ENCODE measurements at places on chromosomes 1 and 21.

GRCh38 chr1:109208394-109208793 lies 5.3 kb upstream of the SARS1 start:
- DNase-seq = no peak

GRCh38 chr1:12438349-12438924 lies 179.6 kb downstream of the DHRS3 start:
- DNase-seq = no peak

DNA sequence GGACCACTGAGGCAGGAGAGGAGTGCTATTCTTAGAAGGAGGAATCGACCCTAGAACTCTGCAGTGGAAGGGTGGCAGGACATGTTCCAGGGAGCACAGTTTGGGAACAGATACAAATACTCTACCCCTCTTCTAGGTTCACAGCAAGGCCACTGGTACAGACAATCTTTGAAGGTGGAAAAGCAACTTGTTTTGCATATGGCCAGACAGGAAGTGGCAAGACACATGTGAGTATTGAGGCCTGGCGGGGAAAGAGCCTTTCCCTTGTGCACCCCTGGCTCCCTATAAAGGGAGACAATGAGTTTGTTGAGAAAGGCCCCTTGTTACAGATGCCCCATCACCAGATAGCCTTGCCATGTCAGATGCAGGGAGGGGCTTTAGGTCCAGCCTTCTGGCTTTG lies 17.8 kb downstream of the KIF2C start:
- no peak for DNase-seq

DNA sequence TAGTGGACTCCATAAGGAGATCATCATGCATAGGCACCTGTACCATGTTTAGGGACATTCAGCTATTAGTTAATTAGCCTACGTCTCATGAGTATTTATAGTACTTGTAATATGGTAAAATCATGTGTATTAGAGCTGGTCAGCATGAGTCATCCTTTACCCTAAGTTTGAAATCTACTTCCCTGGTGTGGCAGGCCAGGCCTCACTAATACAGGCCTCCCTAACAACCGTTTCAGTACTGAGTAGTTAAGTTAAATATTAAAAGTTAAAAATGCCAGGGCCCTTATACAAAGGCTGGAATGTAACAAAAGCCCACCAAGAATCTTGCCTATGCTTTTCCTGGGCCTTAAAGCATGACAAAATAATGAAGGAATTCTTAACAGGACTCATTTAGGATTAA lies 356.3 kb upstream of the DPYD start:
- peak; percentile 61 for DNase-seq

GRCh38 chr21:46202592-46203202 lies 18.4 kb upstream of the SPATC1L start:
- DNase-seq = no peak

DNA sequence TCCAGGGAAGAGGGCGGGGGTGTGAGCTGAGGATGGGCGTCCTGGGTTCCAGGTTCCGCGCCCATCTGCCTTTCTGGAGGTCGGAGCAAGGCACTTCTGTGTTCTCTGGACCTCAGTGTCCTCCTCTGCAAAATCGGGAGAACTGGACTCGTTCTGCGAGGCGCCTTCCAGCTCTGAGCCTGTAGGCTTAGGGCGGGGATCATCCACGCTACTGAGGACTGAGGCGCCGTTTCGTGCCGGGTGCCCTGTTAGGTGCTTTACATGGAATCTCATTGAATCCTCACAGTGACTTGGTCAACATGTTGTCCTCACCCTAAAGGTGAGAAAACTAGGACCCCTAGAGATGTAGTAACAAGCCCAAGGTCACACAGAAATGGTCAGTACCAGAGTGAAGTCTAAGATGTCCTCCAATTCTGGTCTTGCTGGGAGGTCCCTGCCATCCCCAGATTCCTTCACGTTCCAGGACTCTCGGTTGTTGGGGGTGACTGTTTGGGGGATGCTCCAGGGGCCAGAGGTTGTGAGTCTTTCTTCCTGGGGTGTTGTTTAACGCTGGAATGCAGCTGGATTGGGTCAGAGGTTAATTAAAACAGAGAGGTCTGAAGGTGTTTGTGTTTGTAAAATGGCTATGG lies 677 bp downstream of the PRKAA2 start:
- DNase-seq = no peak

GRCh38 chr1:226653311-226653921 lies 85.7 kb downstream of the ITPKB start:
- no peak for DNase-seq

GRCh38 chr1:82520611-82521010 lies 719.9 kb downstream of the ADGRL2 start:
- no peak for DNase-seq

- DNase-seq = no peak
Observed at GRCh38 chr1:14728516-14728915, 130.0 kb downstream of the KAZN start.

- no peak for DNase-seq
Observed at GRCh38 chr1:17333081-17333480, 25.1 kb downstream of the PADI4 start.

DNA sequence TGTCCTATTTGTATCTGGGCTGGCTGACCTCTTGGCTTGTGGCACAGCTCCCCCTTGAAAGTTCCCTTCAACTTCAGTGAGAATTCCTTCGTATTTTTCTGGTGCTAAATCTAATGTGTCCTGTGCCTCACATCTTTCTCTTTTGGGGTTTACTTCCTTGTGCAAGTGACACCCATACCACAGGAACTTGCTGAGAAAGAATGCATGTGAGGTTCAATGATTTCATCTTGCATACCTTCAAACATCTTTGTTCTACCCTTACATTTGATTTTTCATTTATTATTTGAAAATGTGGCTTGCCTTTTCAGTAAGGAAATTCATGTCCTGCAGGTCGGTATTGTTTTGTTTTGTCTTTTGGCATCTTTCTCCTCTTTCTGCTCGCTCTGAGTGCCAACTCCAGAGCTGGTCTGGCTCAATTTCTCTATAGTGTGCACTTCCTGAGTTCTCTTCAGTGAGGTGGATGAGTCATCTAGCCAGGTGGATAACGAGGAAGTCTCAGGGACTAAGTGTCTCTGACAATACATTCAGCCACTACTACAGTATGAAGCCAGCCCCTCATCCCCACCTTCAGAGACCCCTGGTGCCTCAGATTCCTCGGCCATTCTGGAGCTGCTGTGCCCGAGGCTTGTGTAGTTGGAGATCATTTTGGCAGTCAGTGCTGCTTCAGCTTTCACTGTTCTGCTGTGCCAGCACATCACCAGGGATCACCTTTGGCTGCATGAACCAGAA lies 59.5 kb downstream of the RIPK4 start:
- no peak for DNase-seq

- DNase-seq = peak; percentile 46
Observed at GRCh38 chr1:85290826-85291225, 14.4 kb upstream of the BCL10 start.

GRCh38 chr21:44006017-44006619 lies 6.0 kb upstream of the TRAPPC10 start:
- peak; percentile 94 for DNase-seq

- no peak for DNase-seq
Observed at GRCh38 chr1:66342707-66343106, 191.2 kb upstream of the SGIP1 start.

GRCh38 chr1:23736437-23737134 lies 6.7 kb upstream of the ELOA start:
- DNase-seq = no peak
